DMS 273 treated with DMSO at 0.1 percent for 48 hours (cell line): ENCODE measurements at places on chromosomes 2 and 18.

- no peak for DNase-seq
Measured at GRCh38 chr2:150255528-150255927, 231.9 kb downstream of the RND3 start.

DNA sequence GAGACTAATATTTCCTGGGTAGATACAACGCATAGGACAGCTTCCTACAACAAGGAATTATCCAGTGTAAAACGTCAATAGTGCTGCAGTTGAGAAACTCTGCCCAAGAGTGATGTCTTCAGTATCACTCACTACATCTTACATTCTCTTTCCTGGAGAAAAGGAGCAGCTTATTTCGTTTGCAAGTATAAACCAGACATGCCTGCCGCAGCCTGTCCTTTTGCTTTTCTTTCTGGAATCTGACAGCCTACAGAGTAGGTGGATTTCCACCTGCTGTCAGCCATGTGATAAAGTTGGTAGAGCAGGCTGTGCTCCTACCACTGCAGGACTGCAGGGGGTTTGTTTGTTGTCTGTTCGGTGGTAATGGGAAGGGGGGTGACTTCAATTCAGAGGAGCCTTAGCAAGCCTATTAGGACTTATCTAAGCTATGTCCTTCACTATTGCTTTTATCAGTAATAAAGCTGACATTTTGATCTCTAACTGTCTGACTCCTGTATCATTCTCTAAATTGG is 439.1 kb downstream of the GRB14 start:
- DNase-seq: no peak

- no peak for DNase-seq
Measured at GRCh38 chr2:41914936-41915335, 132.9 kb upstream of the PKDCC start.

GRCh38 chr2:236175548-236176150 is 7.5 kb upstream of the GBX2 start:
- DNase-seq: no peak

- no peak for DNase-seq
Measured at GRCh38 chr2:128280158-128280871, 38.4 kb downstream of the HS6ST1 start.

DNA sequence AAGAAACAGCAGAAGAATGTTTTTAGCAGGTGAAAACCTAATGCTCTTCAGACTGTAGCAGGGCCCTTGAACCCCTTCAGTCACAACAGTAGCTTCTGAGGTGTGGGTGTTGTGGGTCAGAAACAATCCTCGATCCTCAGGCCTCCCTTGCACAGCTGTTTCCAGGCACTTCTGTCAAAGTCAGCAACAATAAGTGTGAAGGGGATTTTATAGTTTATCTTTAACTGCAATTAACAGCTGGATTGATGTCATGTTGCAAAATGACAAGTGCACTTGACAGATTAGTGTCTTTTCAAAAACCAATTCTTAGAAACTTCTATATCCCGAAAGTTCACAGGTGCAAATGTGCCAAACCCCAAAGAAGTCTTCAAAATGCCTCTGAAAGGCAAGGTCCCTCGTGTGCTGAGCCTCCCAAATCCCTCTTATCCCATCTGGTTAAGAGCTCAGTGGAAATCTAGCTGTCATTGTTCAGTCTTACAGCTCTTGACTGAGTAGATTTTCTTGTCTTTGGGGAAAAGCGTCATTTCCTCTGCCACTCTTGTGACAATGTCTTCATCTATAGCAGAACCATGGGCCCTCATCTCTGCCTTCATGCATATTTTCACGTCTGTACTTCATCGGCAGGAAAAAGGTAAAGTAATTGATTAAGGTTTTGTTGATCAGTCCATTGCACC is 29.6 kb downstream of the M1AP start:
- DNase-seq: no peak

DNA sequence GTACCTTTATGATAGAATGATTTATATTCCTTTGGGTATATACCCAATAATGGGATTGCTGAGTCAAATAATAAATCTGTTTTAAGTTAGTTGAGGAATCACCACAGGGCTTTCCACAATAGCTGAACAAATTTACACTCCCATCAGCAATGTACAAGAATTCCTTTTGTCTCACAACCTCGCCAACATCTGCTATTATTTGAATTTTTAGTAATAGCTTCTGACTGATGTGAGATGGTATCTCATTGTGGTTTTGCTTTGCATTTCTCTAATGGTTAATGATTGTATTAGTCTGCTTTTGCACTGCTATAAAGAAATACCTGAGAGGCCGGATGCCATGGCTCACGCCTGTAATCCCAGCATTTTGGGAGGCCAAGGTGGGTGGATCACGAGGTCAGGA is 1387.6 kb upstream of the ACVR2A start:
- DNase-seq: no peak

DNA sequence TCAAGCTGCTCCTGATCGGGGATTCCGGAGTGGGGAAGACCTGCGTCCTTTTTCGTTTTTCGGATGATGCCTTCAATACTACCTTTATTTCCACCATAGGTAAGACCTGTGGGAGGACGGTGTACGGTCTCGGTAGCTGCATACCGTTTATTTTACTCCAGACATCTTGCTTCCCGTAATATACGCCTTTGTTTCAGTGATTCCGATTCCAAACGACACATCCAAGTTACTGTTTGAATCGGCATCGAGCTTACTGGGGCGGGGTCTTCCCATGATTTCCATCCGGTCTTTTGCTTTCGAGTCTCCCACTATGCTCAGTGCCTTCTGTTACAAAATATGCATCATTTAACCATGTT is 731 bp downstream of the RAB10 start:
- DNase-seq: no peak

DNA sequence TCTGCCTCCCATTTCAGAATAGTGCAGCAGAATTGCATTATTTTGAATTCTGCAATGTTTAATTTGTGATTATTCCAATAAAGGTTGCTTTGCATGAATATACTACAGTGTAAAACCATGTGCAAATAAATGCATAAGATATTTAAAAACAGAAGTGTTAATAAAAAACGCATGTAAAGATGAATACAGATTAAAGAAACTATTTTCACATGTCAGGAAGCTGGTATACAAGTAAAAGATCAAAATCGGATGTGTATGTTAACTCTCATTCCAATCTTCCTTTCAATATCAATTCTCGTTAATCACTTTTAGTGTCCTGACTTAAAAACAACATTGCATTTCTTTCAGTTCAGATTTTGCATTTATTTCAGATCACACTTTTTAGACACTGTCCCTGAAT is 3.1 kb downstream of the MCEE start:
- DNase-seq: no peak

DNA sequence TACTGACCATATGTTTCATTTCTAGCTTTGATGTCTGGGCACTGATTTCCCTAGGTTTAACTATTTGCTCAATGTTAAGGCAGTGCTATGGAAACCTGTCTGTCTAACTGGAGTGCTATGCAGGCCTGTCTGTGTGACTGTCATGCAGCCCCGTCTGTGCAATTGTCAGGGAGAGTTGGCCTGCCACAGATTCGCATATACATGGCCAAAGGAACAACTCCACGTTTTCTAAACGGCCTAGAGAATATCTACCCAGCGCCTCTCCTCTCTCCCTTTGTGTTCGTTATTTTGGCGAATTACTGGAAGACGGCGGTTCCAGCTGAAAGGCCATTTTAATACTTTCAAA is 59.6 kb upstream of the PSME4 start:
- DNase-seq: no peak

- no peak for DNase-seq
Measured at GRCh38 chr2:197306696-197307040, 3.9 kb downstream of the ANKRD44 start.

- DNase-seq: no peak
Measured at GRCh38 chr2:171540437-171540836, 18.2 kb downstream of the CYBRD1 start.
